ENCODE measurements at places on chromosomes 2 and 18. TPM values are rescaled to one million over a fixed set of nuclear protein-coding genes. Genes with fewer than 3 reads are reported as not detected.

DNAJC27 gene
- 4.4 TPM for total RNA-seq

NDUFV2 gene
- total RNA-seq, result 324 TPM

SKOR2 gene
- total RNA-seq, result not detected

ADD2 gene
- total RNA-seq, result 0.74 TPM

DNA sequence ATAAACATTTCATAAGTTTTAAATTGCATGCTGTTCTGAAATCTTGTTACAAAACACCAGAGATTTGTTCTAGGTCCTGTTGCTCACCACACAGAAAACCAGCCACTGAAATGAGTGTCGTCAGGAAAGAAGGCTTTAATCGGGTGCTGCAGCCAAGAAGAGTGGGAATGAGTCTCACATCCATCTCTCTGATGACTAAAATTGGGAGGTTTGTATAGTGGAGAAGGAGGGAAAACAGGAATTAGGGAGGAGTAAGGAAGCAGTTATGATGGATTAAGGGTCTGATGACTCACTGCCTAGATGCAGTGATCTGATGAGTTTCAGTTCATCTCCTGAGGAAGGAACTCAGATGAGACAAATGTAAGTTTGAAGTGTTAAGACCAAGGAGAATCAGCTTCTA, 42.1 kb upstream of the GPR39 start:
- no peaks in the 10 kb centered on the region for H3K4me1 ChIP-seq
- H3K4me3 ChIP-seq, result no peak overlapping the region
- no peaks in the 10 kb centered on the region for H3K27me3 ChIP-seq
- no peak for DNase-seq

DNA sequence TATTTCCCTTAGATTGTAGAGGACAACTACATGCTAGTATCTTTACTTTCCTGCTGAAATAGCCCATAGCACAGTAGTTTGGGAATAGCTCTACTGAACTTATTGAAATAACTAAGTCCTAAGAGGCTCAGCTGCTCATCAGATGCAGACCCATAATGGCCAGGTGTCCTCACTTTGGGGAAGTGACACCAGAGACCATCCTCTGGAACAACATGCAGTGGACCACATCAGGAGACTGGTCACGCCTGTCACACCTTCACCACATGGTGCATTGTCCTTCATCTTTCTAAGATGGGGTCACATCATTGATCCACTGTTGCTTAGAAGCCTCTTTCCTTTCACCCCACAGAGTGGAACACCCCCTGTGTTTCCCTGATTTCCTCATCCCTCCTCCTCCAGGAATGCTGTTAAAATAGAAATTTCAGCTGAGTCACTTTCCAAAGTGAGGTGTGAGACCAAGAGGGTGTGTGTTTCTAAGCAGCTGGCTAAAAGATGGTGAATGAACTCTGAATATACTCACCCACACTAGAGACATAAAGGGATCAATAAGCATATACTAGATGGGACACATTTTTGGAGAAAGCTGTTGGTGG, 215.2 kb upstream of the LRRTM1 start:
- H3K27me3 ChIP-seq, result no peaks in the 10 kb centered on the region
- no peaks in the 10 kb centered on the region for H3K4me1 ChIP-seq
- no peak overlapping the region for H3K4me3 ChIP-seq
- DNase-seq, result no peak

DNA sequence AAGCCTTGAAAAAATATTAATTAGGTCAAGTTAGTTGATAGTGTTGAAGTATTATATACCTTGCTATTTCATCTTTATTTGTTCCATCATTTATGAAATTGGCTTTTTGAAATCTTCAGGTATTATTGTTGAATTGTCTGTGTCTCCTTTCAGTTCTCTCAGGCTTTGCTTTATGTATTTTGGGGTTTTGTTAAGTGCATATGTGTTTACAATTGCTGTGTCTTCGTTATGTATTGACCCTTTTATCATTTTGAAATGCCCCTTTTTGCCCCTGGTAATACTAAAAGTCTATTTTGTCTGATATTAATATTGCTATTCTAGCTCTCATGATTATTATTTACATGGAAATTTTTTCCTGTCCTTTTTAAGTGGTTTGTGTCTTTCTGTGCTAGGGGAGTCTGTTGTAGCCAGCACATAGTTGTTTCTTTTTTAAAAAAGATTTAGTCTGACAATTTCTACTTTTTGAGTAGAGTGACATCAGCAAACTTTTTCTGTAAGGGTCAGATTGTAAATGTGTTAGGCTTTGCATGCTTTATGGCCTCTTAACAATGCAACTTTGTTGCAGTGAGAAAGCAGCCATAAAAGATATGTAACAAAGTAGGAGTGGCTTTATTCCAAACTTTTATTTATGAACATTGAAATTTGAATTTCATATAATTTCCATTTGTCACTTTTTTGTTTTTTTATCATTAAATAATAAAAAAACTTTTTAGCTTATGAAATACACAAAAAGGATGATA, 19.9 kb downstream of the SOCS6 start:
- no peak for DNase-seq
- no peak overlapping the region for H3K4me3 ChIP-seq
- no peaks in the 10 kb centered on the region for H3K4me1 ChIP-seq
- no peaks in the 10 kb centered on the region for H3K36me3 ChIP-seq

DNA sequence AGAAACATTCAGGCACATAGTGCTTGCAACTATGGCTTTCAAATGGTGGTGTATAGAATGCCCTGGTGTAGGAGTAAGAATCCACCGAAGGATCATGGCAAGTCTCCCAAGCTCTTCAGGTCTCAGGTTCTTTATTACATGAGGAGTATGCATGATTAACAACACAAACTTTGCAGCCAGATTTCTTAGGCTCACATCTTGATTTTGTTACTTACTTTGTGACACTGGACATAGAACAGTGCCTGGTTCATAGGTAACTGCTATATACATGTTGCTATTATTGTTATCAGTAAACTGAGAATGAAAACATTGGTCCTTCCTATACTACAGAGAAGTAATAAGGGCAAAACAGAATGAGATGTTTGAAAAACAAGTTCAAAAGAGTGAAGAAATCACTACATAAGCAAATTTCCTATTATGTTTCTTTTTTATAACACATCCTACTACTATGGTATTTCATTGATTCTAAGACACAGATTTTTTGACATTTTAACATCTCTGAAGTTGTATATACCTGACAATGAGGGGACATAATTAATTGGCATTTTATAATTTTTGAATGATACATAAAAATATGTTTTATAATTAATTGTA, 284.9 kb downstream of the C1D start:
- DNase-seq, result no peak
- no peak overlapping the region for H3K4me3 ChIP-seq
- no peaks in the 10 kb centered on the region for H3K27me3 ChIP-seq
- no peak overlapping the region for H3K27ac ChIP-seq

DNA sequence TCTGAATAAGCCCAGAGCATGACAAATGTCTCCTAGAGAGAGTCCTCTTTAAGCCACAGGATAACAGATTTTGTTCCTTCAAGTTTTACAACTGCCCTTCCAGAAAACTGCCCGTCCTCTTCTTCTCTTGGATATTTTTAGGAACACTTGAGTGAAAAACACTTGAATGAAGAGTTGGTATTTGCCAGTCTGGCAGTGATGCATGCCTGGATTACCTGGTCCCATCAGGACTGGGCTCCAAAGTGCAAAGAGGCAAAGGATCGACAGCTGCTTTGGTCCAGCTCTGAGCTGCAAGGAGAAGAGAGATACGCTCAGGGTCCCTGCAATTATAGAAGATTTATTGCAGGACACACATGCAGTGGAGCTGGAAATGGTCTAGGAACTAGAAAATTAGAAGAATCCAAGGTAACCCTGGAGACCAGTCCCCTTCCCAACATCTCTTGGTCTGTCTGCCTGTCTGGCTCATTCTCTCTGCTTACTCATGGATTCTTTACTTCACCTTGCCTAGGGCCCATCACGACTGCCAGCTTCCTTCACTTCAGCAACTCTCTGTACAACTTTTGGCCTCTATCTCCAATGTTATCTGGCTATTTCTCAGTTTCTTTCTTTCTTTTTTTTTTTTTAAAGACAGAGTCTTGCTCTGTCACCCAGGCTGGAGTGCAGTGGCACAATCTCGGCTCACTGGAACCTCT, 112.1 kb upstream of the SIX2 start:
- H3K27me3 ChIP-seq, result no peaks in the 10 kb centered on the region
- H3K4me3 ChIP-seq, result no peak overlapping the region
- no peak for DNase-seq
- H3K4me1 ChIP-seq, result no peaks in the 10 kb centered on the region
- no peaks in the 10 kb centered on the region for H3K36me3 ChIP-seq
